ENCODE measurements at places on chromosomes 7 and 10. TPM values are rescaled to one million over a fixed set of nuclear protein-coding genes. Genes with fewer than 3 reads are reported as not detected.

DNA sequence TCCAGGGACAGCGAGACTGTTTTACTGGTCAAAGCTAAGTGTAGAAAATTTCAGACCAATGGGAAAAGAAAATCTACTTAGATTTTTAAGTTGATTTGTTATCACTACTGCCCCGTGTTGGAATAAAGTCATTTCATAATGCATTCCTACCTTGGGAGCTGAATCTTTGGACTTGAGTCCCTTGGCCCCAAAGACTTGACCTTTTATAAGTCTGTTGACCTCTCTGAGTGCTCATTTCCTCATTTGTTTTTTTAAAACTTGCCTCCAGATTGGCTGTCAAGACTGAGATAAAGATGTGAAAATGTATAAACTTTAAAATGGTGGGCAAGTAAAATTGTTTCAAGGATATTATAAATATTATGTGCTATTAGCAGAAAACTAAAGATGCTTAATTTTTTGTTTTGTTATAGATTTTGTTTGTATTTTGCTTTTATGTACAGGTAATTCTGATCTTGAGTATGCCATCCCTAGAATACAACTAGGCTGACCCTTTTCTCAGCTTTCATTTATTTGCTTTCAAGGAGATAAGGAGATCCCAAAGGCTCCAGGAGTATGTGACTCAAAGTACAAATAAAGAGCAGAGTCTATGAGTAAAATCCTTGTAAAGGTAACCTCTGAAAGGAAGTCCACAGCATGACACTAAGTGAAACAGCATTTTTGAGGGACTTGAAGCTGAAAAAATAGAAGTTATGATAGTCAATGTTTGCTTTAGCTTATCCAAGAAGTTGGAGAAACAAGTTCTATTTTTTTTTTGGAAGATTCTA, 54.6 kb downstream of the TMEM26 start:
- no peak for DNase-seq

DNA sequence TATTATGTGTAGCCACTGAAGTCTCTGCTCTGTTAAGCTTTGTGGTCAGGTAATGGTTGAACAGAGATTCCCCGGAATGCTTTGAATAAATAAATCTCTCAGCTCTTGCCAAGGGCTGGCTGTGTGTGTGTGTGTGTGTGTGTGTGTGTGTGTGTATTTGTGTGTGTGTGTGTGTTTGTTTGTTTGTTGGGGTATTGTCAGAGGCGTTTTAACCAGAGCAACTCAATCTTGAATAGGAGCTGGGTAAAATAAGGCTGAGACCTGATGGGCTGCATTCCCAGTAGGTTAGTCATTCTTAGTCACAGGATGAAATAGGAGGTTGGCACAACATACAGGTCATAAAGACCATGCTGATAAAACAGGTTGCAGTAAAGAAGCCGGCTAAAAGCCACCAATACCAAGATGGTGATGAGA, 256.2 kb upstream of the CACNA2D1 start:
- peak; percentile 45 for DNase-seq

- peak; percentile 13 for DNase-seq
Measured at GRCh38 chr10:6347391-6347951, 144.7 kb downstream of the PFKFB3 start.

- no peak for DNase-seq
Measured at GRCh38 chr10:10367264-10367663, 650.4 kb upstream of the CELF2 start.

DNA sequence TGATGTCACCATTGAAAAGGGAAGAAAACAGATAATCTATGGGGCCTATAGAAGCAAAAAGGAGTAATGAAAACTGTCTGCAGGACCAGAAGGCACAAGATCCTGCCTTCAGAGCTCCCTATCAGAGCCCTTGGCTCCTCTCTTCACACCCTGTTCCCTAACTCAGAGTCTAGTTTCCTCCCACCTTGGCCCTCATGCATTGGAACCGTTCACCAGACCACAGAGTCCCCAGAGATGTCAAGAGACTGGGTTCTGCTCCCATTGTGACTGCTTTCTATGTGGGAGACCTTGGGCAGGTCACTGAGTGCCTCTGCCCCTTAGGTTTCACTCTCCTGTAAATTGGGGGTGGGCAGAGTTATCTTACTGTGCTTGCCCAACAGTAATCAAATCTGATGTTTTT, 80.1 kb upstream of the RPA3 start:
- no peak for DNase-seq

DNA sequence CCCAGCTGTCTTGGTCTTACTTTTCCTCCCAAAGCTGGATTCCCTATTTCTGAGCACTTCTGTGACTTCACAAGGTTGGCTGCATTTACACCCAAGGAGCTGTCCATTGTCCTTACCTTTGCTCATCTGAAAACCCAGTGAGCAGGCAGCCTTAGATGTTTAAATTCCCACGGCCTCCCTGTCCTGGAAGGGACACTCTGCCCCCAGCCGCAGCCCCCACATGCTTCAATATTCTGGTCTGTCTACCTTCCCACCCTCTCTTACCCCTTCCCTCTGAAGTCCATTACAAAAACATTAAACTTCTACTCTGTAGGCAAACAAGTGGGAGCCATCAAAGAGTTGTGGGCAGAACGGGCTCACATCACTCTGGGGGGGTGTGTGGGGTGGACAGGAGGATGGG, 73.8 kb upstream of the EFCAB10 start:
- no peak for DNase-seq

DNA sequence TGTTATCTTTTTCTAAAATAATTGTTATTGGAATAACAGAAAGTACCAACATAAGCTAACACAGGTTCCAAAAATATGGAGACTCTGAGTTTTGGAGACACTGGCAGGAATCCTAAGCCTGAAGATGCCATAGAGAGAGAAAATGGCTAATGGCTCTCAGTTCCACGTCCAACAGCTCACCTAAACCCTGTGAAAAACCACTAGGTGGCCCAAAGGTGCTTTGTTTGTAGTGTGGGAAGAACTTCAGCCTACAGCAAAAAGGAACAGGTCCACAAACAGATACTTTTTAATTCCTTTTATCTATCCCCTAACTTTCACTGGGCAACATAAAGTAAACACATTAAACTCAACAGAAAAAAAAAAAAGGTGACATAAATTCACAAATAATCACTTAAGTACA, 272.3 kb downstream of the SEMA3D start:
- no peak for DNase-seq

DNA sequence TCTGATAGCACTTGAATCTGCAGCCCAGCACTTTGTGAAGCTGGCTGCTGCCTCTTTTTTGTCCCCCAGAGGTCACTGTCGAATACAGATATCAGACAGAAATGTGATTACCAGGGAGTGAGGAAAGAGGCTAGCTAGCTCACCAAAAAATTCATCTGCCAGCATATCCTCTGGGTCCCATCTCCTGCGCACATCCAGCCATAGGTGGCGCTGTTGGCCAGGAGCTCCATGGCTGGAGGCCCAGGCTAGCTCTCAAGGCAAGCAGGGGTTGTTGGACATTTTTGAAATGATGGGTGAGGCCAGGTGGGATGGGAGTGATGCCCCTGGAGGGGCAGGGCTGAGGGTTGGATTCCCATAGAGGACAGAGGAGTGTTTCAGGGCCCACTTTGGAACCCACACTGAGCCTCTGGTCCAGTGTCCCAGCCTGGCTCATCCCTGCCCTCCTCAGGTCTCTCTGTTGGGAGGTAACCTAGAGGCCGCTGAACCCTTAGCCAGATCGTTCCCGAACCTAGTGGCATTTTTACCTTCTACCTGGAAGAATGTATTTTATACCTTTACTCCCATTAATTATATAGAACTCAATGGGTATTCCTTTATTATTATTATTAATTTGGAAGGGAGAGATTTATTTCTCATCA, 14.8 kb downstream of the DPCD start:
- peak; percentile 52 for DNase-seq

DNA sequence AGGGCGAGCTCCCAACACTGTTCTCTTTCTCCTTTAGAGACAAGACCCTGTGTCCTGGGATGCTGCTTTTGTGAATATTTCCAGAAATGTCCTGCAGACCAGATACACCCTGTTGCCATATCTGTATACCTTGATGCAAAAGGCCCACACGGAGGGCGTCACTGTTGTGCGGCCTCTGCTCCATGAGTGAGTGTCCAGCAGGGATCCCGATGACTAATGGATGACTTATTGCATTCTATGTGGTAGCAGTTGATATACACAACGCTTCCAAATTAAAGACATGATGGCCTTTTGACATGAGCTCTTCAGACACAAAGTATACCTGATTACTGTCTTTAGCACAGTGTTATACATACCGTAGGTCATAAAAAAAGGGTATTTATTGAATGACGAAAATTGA, 45.0 kb upstream of the MGAM2 start:
- DNase-seq, result no peak

- DNase-seq, result peak; percentile 14
Measured at GRCh38 chr10:129760003-129760315, 204.1 kb downstream of the EBF3 start.

DNA sequence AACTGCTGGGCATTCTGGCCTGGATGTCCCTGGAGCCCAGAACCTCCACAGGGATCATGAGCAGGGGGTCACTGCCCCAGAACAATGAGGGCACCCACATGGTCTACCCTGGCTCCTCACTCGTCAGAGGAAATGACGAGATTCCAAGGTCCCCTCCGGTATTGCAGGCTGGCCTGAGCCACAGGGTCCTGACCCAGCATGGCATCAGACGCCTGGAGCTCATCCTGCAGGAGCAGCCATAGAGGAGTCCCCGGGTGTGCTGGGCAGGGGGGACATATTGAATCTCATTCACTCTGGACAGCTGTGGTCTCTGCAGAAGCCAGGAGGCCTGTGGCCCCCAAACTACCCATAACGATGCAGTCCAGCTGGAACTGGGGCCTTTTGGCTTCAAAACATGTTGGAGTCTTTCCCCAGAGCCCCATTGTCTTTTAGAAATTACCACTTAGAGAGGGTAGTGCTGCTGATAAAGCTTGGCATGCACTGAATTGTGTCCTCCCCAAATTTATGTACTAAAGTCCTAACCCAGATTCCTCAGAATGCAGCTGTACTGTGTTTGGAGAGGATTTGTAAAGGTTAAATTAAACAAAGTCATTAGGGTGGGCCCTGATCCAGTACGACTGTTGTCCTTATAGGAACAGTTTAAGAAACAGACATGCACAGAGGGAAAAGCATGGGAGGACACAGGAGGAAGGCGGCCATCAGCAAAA, 27.7 kb downstream of the ANXA8 start:
- no peak for DNase-seq

DNA sequence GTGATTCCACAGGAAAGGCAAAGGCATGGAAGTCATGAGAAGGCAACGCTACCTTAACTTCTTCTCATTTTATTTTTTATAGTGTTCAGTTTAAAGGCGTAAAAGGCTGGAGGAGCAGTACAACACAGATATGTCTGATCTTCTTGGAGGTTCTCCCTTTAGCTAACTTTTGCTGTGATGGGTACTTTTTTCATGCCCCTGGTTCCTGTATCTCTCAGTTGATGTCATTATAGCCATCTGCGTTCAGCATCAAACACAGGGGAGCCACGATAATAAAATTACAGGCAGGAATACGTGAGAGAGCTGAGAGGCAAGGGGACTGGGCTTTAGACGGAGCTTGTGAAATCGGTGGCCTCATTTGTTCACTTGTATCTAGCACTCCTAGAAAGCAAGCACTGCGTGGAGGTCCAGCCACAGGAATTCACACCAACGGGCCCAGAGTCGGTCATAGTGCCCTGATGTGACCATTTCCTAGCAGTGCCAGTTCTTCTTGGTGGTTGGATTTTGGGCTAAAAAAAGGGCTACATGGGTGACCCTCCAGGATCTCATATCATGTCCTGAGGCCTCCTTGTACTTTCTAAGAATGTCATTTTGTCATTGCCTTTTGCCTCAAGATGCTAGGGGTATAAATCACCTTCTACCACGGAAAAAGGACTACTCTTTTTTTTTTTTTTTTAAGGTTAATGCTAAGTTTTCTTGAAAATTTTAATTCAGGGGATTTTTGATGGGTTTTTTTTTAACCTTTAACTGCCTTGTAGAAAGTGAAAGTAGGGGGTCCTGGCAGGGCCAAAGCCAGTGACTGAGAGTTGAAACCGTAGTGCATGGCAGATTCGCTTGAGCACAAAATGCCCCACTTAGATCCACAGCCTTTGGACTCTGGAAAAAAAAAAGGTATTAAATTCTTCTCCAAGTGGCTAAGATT, 191.5 kb downstream of the CELF2 start:
- no peak for DNase-seq

DNA sequence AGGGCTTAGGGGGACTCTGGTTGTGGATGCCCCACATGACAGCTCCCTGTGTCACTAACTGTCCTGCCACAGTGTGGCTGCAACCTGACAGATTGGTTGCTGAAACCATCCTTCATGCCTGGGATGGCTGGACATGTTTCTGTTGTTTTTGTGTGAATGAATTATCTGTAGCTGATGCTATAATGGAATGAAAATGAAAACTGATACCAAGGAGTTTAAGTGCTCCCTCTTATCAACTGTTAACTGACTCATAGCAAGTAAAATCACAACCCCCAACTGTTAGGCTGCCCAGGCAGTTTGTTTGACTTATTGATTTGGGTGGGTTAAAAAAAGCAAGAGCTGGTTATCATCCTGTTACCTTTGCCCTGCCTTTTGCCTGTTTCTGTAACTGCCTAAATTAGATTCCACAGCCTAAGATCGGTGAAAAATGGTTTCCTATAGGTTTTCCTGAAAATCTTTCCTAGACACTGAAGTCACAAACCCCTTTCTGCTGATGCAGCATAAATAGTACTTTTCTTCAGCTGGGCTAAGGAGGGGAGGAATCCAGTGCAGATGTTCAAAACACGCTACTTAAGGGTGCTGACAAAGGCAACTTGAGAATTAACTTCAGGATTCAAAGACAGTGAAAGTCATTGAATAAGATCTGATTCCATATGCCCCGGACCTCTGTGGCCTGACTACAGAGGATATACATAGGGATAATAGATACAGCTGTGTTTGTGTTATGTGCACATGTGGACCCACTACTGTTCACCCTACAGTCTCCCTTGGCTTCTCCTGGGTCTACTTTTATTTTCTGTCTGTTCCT, 5.7 kb downstream of the FRAT2 start:
- no peak for DNase-seq

GRCh38 chr10:74642901-74643595, 183.4 kb upstream of the KAT6B start:
- DNase-seq, result no peak

DNA sequence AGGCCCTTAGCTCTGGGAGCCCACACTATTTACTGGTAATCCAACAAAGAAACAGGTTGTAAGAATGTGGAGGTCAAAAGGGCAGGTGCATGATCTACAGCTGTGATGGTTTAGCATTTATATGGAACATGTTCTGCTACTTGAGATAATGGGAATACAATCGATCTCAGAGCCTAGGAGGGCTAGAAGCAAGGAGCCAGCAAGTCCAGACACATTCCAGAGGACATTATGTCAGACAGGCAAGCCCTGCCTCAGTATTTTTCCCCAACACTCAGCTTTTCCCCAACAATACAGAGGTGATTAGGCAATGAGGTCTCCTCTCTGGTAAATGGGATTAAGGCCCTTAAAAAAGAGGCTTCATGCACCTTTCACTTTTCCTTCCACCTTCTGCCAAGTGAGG, 21.4 kb upstream of the GNAT3 start:
- no peak for DNase-seq

GRCh38 chr10:124305131-124305530, 113.6 kb downstream of the OAT start:
- peak; percentile 13 for DNase-seq

The GRM8 gene
- 5.1 TPM for total RNA-seq

The TPK1 gene
- total RNA-seq, result 25.5 TPM

The FEZF1 gene
- total RNA-seq, result not detected

The DRGX gene
- not detected for total RNA-seq

The GARIN1A gene
- 0.81 TPM for total RNA-seq

The SIRT1 gene
- 20.9 TPM for total RNA-seq

The ELFN1 gene
- 0.46 TPM for total RNA-seq
